ENCODE measurements at places on chromosomes 16 and 17.

- no peak for DNase-seq
Observed at GRCh38 chr17:67165201-67165600, 79.8 kb downstream of the HELZ start.

DNA sequence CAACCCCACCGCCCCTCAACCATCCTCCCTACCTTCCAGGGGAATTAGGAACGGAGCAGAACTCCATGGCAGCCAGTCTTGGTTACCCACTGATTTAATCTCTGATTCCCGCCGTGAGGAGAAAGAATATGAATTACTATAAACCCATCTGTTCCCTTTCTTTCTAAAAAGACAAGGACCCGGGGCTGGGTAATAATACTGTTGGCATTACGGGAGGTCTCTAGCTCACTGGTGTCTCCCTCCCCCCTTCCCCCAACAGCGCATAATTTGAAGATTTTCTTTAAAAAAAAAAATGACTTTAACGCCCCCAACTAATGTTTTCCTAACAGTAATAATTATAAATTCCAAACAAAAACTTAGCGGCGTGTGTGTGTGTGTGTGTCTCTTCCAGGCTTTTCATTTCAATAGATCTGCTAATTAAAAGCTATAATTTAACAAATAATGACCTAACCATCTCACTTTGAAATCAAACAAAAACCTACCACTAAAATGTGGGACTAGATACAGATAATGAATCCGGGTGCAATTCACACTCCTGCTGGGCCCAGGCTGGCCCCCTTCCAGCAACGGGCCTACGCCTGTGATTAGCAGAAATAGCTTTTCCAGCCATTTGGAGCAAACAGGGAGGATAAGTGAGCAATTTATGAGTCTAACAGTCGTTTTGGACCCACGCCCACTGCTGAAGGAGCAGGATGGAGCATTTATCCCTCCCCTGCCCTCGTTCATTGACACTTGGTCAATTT lies 18.2 kb upstream of the BHLHA9 start:
- DNase-seq: no peak

GRCh38 chr16:8960788-8961109 lies 3.0 kb downstream of the USP7 start:
- DNase-seq: no peak

DNA sequence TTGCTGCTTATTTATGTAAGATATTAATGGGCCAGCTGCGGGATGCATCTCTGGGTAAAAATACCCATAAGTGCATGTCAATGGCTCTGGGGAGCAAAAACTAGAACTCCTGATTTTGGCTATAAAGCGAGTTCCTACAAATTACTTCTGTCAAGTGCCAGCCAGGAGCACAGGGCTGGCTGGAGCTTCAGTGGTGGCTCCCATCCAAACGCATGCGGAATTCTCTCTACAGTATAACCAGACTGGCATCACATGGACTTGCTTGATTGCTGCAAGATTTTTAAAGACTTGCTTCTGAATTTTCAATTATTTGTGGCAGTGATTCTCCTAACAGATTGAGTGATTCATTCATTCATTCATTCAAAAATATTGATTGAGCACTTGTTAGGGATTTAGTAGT lies 260.9 kb downstream of the PHKB start:
- DNase-seq: no peak

DNA sequence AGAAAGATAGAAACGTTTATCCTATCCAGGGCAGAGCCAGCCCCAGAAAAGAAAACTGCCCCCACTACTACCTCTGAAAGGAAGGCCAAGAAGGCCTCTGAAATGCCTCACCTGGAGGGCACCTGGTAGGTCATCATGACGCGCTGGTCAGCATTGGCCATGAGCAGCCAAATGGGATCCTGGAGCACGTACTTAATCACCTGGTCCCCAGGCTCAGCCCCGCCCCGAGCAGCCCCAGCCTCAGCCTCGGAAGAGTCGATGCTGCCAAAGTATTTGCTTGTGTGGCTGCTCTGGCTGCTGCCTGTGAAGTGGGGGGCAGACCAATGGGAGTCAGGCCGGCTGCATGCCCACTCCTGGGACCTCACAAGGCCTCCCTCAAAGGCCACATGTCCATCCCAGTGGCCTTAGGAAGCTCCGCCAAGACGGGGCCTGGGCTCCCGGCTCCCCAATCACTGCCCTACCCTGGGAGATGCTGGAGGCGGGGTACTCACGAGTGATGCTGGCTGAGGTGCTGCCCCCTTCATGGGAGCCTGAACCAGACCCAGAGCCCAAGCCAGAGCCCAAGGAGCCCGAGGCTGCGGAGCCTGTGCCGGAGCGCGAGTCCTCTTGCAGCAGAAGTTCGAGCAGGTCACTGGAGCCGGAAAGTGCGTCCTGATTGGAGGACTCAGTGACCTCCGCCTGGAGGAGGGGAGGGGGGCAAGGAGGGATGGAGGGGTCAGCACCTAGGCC lies 9.9 kb downstream of the PER1 start:
- DNase-seq: no peak

GRCh38 chr16:71528863-71529262 lies 2.6 kb downstream of the CHST4 start:
- DNase-seq: no peak

GRCh38 chr16:90032674-90033331 lies 13.5 kb upstream of the DBNDD1 start:
- no peak for DNase-seq

DNA sequence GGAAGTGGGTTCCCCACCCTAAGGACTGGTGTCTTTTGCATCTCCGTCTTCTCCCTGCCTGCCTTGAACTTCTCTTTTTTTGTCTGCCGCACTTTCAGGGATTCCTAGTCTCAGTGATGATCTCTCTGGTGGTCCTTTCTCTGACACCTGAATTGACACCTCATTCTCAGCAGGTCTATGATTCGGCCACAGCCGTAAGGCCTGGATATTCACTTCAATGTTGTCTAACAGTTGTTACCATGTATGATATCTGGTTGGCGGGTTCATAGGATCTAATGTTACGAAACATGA lies 25.1 kb upstream of the SLC47A1 start:
- no peak for DNase-seq

DNA sequence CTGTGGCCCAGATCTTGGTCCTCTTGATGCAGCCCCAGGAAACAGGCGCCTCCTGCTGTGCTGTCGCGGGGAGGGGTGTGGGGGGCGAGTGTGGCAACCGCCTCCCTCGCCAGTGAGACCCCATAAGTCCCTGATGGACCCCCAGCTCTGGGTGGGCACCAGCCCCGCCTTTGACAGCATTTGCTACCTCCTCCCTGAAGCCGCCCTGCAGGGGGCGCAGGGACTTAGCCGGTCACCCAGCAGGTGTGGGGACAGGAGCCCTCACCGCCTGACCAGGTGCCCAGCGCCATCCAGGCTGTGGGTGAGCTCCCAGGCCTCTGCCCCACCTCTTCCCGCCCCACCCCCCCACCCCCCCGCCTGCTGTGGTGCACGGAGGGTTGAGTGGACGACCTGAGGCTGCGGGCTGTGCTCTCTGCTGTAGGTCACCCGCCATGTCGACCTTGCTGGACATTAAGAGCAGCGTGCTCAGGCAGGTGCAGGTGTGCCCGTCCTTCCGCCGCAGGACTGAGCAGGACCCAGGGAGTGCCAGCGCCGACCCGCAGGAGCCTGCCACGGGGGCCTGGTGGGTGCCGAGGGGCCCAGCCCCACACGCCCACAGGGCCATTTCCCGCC lies 4.8 kb downstream of the BAIAP3 start:
- no peak for DNase-seq

DNA sequence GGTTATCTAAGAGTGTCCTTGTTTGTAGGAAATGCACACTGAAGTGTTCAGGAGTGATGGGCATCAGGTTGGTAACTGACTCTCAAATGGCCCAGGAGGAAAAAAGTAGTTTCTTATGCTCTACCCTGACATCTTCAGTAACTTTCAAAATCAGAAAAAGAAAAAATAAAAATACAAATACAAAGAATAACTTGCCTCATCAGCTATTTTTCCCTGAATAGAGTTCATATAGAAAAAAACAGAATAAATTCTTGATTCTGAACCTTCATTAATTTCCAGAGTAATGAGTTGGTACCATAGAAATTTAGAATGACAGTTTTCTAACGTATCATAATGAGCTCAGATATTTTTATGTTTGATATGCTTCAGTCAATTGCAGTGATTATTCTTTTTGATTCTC lies 27.2 kb upstream of the HYDIN start:
- no peak for DNase-seq

GRCh38 chr17:78672871-78673371 lies 95.7 kb upstream of the DNAH17 start:
- no peak for DNase-seq

GRCh38 chr17:38547444-38547843 lies 58.3 kb downstream of the SRCIN1 start:
- no peak for DNase-seq

DNA sequence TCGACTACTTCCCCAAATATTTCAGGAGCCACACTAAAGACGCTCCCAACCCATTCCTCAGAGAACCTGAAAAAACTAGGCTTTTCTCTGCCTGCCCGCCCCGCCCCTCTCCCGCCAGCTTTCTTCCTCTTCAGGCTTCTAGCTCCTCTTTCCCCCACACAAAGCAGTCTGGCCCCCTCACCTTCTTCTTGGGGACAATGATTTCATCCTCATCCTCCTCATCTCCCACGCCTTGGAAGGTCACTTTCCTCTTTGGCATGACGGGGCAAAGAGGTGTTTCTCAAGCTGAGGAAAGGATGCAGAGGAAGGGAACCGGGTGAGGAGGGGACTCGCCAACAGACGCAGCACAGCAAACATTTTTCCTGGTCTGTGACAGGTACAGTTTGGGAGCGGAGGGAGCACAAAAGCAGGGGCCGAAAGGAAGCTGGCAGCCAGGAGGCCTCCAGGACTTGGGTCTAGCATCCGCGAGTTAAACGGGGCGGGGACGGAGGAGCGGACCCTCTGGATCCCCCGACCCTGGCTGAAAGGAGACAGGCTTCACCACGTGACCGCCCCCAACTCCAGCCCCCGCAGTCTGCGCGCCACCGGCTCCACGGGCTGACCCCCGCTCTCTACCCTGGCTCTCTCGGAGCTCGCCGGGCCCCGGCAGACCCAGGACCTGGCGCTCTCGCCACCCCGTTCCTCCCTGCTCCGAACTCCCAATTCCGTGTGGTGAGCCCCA lies 525 bp downstream of the CD2BP2 start:
- DNase-seq: no peak

DNA sequence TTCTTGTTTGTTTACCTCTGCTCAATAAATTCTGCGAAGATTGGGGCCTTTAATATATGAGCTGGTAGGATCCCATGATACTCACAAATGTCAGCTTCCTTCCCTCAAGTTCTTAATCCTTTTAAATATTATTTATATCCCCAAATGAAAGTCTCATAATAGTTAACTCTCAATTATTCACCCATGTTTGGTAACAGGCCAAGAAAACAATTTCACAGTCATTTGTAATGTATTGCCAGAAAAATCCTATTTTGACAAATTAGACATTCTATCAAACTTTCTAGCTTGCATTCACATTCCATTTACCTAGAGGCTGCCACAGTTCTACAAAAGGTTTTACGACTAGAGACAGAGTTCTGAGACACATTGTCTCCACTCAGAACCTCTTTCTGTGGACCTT lies 441.2 kb downstream of the UTP18 start:
- DNase-seq: no peak

DNA sequence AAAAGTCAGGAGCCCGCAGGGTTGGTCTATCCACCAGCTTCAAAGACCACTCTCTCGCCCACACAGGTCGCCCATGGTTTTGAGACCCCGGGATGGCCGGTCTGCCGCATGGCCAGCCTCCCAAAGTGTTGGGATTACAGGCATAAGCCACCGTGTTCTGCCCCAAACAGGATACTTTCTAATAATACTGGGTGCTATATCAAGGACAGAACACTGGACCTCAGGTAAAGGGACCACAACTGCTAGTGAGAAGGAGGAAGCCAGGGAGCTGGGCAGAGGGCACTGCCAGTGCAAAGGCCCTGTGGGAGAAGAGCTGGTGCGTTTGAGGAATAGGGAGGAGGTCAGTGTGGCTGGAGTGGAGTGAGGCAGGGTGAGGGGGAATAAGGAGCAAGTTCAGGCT lies 34.1 kb downstream of the IL21R start:
- no peak for DNase-seq

DNA sequence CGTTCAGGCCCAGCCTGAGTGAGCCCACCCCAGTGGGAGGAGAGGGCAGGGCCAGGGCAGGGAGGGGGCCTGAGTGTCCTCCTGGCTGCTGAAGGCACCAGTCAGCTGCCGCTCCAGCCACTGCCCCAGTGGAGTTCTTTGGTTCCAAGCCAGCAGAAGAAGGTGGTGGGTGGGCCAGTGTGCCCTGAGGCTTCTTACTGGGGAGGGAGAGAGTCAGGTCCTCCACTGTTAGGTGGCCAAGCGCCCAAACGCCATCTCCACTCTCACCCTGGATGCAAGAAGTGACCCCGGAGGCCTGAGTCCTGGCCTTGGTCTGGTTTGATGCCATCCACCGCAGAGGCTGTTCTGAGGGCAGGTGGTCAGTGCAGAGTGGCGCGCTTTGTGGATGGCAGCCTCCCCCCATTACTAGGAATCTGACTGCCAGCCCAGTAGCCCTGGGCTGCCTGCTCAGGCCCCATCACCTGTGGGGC lies 2.2 kb downstream of the RNF213 start:
- DNase-seq: no peak

- DNase-seq: no peak
Observed at GRCh38 chr17:61221597-61222471, 177.8 kb upstream of the TBX2 start.

DNA sequence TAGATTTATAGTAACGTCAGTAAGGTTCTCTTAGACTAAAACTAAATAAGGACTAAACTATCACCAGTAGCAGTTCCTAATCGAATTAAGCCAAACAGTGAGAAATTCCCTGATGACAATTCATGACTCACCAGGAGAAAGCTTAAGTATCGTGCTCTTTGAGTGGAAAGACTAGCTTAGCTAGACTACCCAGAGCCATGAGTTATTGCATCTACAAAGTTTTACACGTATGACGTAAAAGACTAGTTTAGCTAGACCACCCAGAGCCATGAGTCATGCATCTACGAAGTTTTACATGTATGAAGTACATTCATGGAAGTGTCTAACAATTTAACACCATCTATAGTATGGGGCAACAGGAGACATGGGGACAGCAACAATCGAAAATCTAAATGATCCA lies 36.6 kb downstream of the UBE2G1 start:
- peak; percentile 86 for DNase-seq

- no peak for DNase-seq
Observed at GRCh38 chr17:3976675-3977171, 12.5 kb upstream of the ATP2A3 start.

GRCh38 chr16:61083711-61084110 lies 952.5 kb downstream of the CDH8 start:
- no peak for DNase-seq

- DNase-seq: no peak
Observed at GRCh38 chr16:22314661-22315626, 17.7 kb downstream of the POLR3E start.
